Fibroblast of skin of abdomen (primary cell): ENCODE measurements at places on chromosomes 12 and 14.
A peak's percentile ranks its signal among the peaks of the same experiment; 100 is the strongest.

GRCh38 chr14:69481815-69482568 lies 2.5 kb upstream of the PLEKHD1 start:
- no peak for DNase-seq

DNA sequence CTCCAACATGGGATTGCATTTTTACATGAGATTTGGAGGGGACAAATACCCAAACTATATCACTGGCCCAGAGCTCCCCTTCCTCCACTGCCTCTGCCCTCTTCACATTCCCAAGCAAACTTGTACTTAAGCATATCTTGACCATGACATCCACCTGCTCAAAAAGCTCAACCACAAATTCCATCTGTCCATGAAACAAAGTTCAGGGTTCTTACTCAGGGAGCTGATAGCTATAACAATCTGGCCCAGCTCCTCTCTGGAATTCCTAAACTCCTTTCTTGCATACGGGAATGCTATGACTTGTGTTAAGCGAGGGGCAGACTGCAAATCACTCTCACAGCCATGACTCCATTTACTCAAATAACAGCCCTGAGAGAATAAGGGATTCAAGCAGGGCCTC lies 152.1 kb downstream of the GALC start:
- no peak for DNase-seq

- DNase-seq = no peak
Observed at GRCh38 chr12:30764251-30764650, 9.5 kb upstream of the CAPRIN2 start.

DNA sequence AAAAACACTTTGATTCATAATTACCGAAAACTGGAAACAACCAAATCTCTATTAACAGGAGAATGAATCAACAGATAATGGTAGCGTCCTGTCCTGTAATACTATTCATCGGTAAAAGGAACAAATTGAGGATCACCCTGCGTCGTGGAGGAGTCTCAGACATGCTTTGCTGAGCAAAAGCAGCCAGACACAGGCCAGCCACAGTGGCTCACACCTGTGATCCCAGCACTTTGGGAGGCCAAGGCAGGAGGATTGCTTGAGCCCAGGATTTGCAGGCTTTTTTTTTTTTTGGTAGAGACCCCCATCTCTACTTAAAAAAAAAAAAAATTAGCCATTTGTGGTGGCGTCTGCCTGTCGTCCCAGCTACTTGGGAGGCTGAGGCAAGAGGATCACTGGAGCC lies 34.1 kb upstream of the MMP17 start:
- no peak for DNase-seq

- peak; percentile 80 for DNase-seq
Observed at GRCh38 chr12:92289629-92290349, 144.1 kb upstream of the BTG1 start.

DNA sequence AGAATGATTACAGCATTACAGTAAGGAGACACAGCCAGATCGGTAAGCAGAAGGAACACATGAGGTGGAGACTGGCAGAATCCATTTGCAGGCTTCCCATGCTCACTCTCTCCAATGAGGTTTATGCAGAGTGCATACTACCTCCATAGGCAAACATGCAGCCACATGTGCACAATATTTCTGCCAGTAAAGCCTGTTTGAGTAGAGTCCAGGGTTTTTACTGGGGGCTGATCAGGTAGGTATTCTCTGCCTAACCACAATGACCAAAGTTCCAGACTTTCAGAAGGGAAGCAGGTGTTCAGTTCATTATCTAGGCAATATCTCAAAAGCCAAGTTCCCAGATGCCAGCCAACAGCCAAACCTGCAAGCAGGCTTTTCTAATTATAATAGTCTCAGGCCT lies 31.1 kb downstream of the INTS13 start:
- no peak for DNase-seq

DNA sequence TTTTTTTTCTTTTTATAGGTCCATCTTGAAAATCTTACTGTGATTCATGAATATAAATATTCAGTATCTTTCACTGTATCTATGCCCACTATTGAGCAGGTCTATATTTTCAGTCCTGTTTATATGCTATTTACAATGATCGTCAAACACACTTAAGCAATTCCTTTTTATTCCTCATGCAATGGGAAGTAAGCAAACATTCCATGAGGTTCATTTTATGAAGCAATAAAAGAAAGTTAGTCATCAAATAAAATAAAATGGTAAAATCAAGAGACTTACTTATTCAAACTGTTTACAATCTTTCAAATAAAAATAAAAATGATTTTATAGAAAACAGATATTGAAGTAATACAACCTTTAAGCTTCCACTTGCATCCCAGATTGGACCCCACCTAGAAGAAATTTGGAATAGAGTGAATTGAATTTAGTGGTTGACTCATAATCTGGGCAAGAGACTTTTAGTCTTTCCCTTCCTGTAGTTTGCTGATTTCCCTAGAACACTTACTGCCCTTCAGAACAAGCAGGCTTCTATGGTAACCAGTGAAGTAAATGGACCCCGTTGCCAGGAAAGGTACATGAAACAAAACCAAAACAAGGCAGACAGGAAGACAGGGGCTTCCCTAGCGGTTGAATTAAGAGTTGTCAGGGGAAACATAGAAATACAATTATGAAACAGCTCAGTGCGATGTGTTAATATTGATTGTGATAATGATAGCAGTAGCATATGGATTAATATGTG lies 241.0 kb upstream of the ATP2B1 start:
- peak; percentile 44 for DNase-seq

DNA sequence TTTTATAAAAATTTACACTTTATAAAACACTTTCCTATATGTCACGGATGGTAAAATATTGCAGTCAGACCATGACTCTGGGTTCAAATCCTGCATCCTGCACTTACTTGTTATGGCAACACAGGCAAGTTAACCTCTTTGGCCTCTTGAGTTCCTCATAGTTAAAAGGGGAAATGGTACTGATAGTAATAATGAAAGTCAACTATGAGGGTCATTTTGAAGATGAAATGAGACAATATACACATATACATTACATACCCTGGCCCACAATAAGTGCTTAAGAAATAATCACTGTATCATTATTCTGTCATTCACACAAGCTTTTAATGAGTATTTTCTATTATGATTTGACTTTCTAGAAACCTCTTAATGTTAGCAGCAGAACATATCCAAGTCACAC lies 64.4 kb downstream of the C12orf42 start:
- no peak for DNase-seq

DNA sequence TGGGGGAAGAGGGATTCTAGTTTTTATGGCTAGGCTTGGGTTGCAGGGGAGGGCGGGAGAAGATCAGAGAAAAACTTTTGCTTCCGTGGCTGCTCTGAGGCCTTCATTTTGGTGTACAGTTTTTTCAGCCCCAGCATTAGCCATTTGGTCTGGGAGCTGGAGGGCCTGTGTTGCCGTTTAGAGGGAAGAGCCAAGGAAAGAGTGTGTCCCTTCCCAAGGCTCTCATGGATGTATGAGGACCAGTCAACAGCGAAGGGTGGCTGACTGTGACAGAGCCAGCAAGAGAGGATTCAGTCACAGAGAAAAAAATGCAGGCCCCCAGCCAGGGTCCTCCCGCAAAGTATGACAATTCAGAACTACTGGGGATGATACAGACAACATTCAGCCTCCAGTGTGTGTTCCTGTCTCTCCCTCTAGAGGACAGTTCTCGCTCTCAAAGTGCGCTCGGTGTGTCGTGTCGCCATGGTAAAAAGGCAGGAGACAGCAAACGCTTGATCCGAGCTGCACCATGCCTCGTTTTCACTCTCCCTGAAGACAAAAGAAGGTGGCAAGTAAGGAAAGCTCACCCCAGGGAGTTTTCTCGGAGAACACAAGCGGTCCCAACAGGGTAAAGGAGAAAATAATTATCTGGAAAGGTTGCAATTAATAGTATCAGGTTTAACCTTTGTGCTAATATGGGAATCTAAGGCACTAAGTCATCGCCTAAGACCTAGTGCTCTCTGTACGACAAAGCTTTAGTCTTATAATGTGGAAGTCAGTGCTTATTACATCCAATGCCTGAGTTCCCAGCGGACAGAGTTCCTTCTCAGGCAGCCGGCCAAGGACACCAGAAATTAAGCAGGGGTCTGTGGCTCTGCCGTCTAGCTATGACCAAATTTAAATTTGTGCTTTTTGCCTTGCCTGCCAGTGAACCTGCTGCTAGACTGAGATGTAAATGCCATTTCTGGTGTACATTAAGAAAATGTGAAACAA lies 157.3 kb upstream of the PLXNC1 start:
- peak; percentile 72 for DNase-seq

- DNase-seq = no peak
Observed at GRCh38 chr12:120536064-120536791, 2.1 kb downstream of the RNF10 start.

GRCh38 chr12:92619026-92619425 lies 83.8 kb upstream of the PLEKHG7 start:
- DNase-seq = no peak

DNA sequence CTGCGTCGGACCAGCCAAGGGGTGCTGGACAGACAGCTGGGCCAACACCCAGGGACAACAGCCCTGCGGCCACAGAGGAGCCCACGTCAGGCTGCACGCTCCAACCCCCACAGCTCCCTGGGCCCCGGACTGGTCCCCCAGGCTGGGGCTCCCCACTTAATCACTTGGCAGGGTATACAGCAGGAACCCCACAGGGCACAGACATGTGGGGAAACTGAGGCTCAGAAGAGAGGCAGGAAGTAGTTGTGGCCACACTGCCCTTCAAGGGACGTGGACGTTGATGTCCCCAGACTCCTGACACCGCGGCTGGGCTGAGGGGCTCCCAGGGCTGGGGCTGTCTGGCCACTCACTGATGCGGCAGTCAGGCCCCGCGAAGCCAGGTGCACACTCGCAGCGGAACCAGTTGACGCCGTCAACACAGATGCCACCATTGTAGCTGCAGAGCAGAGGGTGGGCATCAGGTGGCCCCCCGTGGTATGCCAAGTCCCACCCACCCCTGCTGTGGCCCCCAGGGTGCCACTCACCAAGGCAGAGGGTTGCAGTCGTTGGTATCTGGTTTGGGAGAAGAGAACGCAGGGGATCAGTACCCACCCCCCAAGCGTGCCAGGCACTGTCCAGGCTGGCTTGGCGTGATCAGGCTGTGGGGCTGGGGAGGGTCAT lies 21.5 kb downstream of the JAG2 start:
- DNase-seq = no peak

DNA sequence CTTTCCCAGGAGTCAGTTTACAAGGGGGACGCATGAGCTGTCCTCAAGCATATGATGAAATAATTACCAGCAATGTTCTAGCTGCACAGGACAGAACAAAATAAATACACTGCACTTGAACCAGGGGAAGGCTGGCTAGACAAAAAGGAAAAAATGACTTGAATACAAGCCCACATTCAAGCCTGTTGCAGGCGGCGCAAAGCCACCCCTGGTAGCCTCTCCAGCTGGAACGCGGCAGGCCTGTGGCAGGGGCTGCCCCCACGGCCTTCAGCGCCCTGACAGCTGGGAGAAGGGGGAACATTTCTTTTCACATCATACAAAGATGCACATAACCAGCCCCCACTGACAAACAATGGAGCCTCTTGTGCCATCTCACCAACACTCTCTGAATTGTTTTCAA lies 57.1 kb downstream of the TRAFD1 start:
- no peak for DNase-seq

DNA sequence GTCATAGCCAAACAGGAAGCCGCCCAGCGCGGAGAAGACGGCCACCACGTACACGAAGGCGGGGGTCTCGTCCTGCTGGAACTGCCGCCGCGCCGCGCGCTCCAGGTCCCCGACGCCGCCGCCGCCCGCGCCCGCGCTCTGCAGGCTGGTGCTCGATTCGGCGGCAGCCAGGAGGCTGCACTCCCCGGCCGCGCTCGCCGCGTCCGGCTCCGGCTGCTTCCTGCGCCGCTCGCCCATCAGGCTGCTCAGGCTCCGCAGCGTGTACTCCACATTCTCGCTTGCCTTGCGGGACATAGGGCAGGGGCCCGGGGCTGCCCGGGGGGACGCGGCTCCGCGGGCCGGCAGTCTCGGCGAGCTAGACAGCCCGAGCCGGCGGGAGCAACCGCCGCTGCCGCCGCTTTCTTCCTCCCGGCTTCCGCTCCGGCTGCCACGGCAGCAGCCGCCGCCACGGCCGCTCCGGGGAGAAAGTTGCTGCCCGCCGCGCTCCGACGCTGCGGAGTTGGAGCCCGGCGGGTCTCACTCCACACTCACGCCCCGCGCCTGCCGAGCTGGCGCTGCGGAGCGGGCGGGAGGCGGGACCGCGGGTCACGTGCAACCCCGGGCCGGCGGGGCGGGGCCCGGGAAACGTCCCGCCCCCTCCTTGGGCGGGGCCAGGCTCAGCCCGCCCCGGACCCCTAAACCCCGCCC lies at the start of gene SLC2A13:
Gene SLC2A13, minus strand, starts transcription at position 567 of the 687 bp plus-strand sequence. Its CDS starts 273 bp downstream, at position 294.
- DNase-seq = peak; percentile 69

DNA sequence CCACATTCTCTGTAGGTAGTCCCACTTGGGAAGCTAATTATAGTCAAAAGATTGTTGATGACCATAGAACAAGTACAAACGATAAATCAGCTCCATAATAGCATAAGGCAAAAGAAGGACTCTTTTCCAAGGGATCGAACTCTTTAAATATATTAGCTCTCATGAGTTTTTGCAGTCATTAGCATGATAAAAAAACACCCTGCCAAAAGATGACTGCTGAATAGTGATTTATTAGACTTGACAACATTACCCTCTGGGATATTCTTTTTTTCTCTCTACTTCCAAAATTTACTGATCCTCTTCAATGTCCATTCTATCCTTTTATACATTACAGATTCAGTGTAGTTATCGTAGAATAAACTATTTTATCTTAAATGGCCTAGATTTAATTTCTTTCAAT lies 14.2 kb downstream of the EPYC start:
- DNase-seq = no peak

DNA sequence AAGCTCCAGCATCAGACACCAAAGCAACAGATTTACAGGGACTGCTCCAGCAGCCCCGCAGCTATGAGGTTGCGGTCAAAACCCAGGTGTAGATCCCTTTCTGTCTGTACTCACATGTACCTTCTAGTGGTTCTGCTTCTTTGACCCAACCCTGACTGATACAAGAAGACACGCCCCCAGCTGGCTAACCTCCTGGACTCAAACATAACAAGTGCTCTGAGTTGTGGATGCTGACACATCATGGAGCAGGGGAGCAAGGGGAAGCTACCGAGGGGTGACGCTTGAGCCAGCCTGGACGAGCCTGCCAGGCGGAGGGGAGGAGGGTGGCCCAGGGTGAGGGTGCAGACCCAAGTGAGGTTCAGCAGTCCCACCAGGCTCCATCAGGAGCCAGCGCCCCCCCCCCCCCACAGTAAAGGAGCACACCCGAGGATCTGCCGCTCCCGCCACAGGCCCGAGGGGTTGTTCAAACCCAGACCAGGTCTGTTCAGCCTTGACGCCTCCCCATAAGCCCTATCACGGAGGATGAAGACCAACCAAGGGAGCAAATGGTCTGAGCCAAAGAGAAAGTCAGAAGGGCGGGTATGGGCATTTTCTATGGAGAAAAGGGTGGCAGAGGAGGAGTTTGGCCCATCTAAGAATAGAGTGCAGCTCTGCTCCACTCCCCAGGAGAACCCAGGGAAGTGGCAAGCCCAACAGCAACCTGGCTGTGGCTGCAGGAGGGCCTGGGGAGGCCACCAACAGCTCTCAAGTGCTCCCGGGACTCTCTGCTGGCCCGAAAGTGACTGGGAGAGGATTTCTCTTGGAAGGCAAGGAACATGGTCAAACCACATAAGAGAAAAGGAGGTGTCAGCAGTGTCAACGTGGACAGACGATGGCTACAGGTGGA lies 229.4 kb downstream of the BCL11B start:
- no peak for DNase-seq
